ENCODE measurements at places on chromosomes 7 and 10.

- DNase-seq: no peak
Observed at GRCh38 chr10:133454204-133454893, 604 bp downstream of the SCART1 start.

GRCh38 chr10:69375307-69376151 lies 41.2 kb downstream of the TACR2 start:
- DNase-seq: no peak

DNA sequence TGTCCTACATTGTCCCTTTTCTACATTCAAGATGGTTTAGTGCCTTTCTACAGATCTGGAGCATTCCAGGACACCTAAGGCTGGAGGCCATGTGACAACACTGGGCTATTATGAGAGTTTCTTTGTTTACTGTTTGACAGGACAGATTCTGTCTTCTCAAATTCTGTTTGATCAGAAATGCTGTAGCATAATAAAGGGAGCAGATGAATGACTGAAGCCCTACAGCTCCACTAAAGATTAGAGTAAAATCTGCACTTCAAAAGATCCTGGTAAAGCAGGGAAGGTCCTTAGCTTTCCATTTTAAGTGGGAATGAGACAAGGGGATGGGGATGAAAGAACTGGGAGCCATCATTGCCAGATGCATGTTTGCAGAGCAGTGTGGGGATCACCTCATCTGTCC lies 38.4 kb downstream of the TMEM229A start:
- no peak for DNase-seq

GRCh38 chr10:8065651-8066050 lies 11.2 kb downstream of the GATA3 start:
- DNase-seq: no peak

DNA sequence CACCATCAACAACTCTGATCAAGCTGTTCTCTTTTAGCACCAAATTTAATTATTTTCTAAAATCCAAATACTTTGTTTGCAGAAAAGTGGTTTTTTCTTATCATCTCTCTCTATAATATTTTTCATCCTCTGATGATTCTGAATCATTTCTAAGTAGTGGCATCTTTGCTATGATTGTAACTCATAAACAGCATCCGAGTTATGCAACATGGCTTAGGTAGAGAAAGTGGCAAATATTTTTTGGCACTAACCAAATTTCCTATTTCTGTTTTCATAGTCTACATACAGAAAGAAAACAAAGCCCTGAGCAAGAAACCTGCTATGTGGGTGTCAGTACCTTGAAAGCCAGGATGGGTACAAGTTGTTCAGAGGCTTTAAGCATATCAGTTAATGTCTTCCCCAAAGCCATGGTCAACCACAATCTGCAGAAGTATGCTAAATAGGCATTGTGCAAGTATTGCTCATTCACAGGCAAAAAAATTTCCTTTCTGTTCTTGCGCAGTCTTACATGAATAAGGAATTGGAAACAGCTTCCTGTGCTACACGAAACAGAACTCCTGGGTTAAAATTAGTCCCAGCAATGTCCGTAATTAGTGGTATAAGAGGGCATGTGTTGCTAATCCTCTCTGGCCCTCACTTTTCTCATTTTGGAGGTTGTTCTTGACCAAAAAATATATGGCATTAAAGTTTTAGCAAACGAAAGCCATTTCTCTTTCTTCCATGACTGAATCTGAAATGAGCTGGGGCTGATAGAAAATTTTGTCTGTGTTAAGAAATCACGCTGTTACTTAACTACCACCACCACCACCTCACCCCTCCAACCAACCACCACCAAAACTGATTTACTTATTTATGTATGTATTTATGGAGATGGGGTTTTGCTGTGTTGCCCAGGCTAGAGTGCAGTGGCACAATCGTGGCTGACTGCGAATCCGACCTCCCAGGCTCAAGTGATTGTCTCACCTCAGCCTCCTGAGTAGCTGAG lies 325.6 kb upstream of the MAGI2 start:
- DNase-seq: no peak

- DNase-seq: peak; percentile 29
Observed at GRCh38 chr10:97640868-97641811, 669 bp downstream of the PI4K2A start.

GRCh38 chr7:105831302-105831620 lies 45.1 kb downstream of the ATXN7L1 start:
- no peak for DNase-seq

DNA sequence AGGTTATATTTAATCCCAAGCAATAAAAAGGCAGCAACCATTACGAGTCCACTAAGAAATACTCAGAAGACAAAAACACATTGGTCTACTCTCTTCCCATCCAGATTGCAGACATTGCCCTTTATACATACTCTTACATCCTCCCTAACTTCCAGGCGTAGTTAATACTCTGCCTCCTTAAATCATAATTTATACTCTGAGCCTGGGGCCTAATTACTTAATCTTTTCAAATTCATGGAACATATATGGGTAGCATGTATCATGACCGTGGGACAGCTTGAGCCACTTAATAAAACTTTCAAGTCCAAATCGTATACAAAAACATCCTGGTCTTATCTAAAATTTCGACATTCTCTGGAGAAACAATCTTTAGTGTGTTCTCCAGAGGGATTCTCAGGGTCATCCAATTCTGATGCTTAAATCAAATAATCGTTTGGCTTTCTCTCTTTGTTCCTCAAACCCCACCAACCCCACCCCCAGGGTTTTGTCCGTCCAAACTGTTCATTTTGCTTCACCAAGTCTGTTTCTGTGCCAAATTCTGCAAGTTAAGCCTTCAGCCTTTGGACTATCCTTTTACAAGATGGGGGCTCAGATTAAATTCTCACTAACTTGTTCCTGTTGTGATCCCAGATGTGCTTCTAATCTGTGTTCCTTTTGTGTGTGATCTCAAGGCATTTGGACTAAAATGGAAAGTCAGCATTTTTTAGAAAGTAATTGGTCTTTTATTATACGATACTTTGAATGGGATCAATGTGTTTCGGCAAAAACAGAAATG lies 86.4 kb downstream of the ADAM12 start:
- no peak for DNase-seq

DNA sequence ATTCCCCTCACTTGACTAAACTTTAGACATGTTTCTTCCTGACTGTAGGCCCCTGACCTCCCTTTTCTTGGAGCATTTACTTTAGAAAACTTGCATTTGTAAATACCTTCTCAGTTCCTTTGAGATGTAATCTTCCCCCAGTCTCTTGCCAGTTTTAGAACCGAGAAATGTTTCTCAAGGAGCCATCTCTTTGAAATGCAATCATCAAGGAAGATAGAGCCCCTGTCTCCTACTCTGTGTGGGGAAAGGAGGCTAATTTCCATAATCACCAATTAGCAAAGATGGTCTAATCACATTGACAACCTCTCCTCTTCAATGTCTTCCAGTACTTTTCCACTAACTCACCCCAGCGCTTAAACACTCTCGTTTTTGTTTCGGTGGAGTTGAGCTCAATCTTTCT lies 70.0 kb upstream of the SMIM30 start:
- DNase-seq: no peak

DNA sequence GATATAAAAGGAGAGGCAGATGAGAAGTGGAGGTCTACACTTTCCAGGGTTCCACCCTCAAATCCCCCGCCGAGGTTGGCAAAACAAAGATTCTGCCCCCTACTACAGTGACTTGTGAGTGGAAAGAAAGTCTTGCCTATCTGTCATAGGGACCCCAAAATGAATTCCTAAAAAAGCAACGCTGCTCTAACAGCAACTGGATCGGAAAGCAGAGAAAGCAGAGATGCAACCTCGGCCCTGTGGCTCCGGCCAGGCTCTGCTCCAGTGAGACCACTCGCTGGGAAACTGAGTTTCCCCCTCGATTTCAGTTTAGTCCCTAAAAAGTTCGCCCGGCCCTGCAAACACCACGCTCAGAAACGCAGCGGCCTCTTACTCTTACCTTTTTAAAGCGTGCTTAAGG lies 297.9 kb upstream of the NFE2L3 start:
- no peak for DNase-seq

- no peak for DNase-seq
Observed at GRCh38 chr7:137146012-137146455, 197.5 kb downstream of the PTN start.

GRCh38 chr10:26481315-26481692 lies 43.2 kb downstream of the APBB1IP start:
- DNase-seq: no peak

DNA sequence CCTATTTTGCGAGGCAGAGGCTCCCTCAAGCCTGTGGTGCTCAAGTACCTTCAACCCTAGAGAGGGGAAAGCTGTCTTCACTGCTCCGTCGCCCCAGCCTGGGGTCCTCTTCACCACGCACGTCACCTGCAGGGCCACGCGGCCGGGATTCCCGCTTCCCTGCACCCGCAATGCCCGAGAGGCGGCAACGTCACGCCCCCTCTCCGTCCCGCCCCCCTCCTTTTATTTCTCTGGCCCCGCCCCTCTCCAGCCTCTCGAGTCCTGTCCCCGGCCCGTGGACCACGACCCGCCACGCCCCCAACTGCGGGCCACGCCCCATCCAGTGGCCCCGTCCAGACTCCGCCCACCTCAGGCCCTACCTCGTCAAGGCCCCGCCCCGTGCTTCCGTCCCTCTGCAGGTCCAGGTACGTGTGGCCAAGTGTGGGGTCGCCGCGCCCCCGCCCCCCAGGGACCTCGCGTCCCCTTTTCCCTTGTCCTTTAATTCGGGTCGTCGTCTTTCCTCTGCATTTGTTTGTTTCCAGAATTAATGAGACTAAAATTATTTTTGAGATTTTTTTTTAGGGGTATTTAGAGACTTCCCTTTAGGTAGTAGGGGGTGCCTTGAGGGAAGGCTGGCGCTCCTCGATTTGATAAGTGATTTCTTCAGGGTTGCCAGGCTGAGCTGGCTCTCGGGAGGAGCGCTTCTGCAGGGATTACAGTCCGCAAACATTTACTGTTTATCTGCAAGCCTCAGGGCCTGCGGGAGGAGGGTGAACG lies 69.8 kb upstream of the BAIAP2L1 start:
- DNase-seq: peak; percentile 27

DNA sequence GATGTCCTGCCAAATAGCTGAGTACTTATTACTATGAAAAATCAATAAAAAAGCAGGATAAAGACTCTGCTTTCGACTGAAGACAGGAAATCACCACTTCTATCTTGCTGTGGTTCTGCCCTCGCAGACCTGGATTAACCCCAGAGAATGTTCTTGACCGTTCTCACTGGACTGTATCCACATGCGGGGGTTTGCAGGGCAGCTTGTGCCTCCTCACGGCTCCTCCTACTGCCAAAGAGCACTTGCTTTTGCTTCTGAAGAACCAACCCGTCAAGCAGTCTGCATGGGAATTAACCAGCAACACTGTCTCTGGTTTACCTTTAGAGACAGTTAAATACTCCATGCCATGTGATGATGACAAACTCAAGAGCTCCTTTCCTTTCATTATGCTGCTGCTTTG lies 184.0 kb downstream of the GFRA1 start:
- no peak for DNase-seq
